ENCODE measurements at places on chromosomes 2 and 18.

GRCh38 chr2:29655391-29656086 is 265.8 kb downstream of the ALK start:
- DNase-seq: no peak

GRCh38 chr2:85564144-85564563 is 2.9 kb upstream of the GGCX start:
- DNase-seq: no peak

GRCh38 chr2:129887688-129888266 is 91.7 kb upstream of the RAB6C start:
- peak; percentile 40 for DNase-seq

GRCh38 chr18:22447792-22448191 is 30.1 kb upstream of the CTAGE1 start:
- DNase-seq: no peak

- DNase-seq: no peak
Measured at GRCh38 chr2:160367887-160368286, 125.7 kb downstream of the RBMS1 start.

GRCh38 chr18:30465096-30465495 is 577.4 kb downstream of the DSC3 start:
- no peak for DNase-seq

DNA sequence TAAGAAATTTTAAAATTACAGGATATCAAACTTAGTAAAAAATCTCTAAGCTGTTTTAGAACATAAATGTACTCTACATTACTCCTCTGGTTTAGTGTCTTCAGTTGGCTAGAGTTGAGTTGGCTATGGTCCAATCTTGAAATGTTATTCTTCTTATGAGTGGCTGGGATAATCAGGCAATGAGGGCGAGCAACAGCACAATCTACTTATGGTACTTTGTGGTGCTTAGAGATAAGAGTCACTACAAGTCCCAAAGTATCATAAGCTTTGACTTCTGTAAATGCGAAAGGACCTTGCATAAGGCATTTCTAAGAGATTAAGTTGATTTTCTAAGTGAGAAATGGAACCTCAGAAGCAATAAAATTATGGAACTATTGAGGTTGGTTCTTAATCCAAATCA is 361.7 kb downstream of the GPD2 start:
- no peak for DNase-seq

DNA sequence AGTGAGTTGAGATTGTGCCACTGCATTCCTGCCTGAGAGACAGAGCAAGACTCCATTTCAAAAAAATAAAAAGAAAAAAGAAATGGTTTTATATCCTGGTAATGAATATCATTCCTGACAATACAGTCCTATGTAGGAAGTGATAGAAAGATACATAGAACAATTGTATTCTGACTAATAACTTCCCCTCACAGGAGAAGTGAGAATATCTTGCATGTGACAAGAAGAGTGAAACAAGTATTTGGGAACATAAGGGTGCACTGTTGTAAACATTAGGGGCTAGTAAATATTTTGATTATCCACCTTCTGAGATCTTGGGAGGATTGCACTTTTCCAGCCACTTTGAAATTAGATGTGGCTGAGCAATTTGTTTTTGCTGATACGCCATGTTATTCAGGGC is 40.7 kb downstream of the KLHL14 start:
- DNase-seq: no peak

DNA sequence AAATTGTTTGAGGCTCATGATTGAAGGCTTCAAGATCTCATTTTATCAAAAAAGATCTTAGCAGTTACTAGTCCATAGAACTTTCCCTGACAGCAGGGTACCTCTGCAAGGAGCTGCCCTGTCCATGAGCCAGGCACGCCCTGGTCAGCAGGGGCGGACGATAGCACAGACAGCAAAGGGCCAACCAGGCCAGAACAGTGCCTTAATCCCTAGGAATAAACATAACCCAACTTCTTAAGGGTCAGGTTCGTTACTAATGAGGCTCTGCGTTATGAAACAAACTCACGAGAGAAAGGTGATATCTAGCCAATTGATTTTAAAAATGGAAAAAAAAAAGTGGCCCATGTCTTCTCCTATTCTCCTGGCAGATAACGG is 59.2 kb downstream of the BCL2 start:
- no peak for DNase-seq

DNA sequence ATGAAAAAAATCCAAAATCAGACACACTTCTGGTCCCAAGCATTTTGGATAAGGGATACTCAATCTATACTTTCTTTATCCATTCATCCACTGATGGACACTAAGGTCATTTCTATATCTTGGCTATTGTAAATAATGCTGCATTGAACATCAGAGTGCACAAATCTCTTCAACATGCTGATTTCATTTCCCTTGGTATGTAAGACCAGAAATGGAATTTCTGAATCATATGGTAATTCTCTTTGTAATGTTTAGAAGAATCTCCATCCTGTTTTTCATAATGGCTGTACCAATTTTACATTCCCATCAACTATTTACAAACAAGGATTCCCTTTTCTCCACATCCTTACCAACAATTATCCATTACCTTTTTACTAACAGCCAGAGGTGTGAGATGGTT is 33.7 kb upstream of the MCM6 start:
- no peak for DNase-seq

GRCh38 chr2:196233021-196233804 is 61.8 kb upstream of the STK17B start:
- no peak for DNase-seq

- DNase-seq: no peak
Measured at GRCh38 chr2:211503856-211504255, 947.5 kb downstream of the CPS1 start.

DNA sequence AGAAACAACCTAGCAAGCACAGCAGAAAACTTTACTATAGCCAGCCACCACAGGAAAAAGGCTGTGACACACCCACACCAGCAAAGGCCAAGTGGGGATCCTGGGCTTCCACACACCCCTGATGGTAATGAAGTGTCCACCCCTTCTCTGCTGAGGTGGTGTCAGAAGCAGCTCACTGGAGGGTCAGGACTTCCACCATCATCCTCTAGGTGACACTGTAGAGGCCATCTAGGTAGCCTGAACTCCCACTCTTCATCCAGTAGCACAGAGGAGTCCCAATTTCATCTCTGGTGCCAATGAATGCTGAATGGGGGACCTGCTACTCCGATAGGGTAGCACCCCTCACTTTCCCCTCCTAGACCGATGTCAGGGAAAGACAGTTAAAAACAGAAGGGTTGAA is 1544.4 kb downstream of the LRP1B start:
- no peak for DNase-seq

- no peak for DNase-seq
Measured at GRCh38 chr2:98091738-98092137, 4.8 kb downstream of the VWA3B start.

GRCh38 chr2:65386344-65386743 is 46.1 kb downstream of the SPRED2 start:
- DNase-seq: no peak

DNA sequence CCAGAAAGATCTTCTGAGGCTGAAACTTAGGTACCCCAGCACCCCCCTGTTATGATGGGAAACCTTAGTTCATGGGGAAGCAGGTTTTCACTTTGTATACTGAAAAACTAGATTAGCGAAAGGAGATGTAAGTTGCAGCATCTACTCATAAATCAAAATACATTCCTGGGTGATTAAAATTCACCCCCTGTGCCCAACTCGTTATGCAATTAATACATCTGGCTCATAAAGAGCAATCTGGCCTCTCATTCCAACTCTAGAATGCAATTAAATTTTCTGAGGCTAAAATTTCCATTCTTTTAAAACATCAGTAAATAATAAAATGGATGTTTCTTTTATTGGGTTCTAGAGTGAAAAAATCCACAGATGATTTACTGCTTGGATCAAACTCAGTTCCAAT is 110.9 kb upstream of the BZW1 start:
- no peak for DNase-seq

DNA sequence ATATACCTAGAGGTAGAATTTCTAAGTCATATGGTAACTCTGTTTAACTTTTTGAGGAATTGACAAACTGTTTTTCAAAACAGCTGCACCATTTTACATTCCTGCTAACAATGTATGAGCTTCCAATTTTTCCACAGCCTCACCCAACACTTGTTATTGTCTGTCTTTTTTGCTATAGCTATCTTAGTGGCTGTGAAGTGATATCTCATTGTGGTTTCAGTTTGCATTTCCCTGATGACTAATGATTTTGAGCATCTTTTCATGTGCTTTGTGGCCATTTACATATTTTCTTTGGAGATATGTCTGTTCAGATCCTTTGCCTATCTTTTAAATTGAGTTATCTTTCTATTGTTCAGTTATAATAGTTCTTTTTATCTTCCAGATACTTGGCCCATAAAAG is 273.8 kb downstream of the AGPS start:
- DNase-seq: no peak

- no peak for DNase-seq
Measured at GRCh38 chr18:62760403-62760734, 45.0 kb downstream of the PHLPP1 start.

Data from coronary artery (tissue), 2 donors.